ENCODE measurements at places on chromosomes 12 and 14. TPM values are rescaled to one million over a fixed set of nuclear protein-coding genes. Genes with fewer than 3 reads are reported as not detected.

- DNase-seq: peak; percentile 81
Observed at GRCh38 chr12:57836442-57837375, 9.8 kb downstream of the CTDSP2 start.

DNA sequence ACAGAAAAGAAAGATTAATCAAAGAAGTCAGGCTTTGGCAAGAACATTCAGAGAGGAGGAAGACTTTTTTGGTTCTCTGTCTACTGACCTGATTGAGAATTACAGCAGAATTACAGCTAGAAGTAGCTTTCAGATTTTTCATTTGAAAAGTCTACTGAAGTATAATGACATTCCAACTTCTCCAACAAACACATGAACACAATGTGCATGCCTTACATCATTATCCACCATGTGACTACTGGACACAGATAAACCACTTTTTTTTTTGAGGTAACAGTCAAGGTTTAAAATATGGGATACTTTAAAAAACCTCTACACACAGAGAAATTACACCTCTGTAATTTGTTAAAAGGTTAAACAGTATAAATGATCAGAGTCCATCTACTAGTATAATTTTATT is 12.3 kb downstream of the BTBD7 start:
- peak; percentile 23 for DNase-seq

The LUM gene
- total RNA-seq: 217 TPM

- DNase-seq: peak; percentile 83
Observed at GRCh38 chr14:51147183-51147582, 52.3 kb upstream of the TRIM9 start.

The TAS2R31 gene
- 2.6 TPM for total RNA-seq

GRCh38 chr14:51603495-51603894 is 48.2 kb upstream of the FRMD6 start:
- DNase-seq: no peak

GRCh38 chr12:14879222-14879933 is 6.3 kb downstream of the MGP start:
- no peak for DNase-seq

DNA sequence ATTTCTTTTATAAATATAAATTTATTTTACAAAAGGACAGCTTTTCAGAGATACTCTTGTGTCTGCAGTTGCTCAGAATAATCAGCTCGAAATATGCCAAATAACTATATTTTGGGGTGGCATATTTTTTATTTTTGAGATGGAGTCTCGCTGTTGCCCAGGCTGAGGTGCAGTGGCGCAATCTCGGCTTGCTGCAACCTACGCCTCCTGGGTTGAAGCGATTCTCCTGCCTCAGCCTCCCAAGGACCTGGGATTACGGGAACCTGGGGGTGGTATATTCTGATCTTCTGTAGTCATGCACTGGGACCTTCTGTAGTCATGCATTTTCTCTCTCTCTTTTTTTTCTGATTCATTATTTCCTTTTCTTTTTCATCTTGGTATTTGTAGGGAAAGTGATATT is 135.0 kb upstream of the AMIGO2 start:
- no peak for DNase-seq

DNA sequence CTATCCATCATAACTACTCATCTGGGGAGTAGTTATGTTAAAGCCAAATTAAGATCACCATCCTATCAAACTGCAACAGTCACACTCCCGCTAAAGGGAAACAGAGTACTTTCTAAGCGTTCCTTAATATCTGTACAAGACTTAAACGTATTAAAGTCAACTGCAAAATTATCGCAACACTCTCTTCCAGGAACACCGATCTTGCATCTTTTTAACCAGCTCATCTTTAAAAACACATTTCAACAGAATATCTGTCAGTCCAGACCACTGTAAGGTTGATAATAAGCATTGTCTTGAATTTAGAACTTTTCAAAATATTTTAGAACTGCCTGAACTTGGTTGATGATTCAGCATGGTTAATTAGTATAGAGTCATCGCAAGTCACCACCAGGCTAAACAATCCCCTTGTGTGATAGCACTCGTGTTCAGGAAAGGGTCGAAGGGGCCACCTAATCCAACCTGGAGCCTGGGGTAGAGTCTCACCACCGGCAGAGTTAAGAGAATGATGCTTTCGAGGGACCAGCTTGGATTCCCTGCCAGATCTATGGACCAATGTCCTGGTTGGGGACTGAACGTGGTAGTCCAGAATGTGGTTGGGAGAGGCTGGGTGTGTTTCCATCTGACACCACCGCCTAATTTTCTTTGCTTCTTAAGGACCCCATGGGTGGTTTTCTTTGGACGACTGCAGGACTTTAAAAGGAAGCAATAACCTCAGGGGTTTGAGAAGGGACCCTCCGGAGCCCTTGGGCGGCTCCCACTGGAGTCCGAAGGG is 890 bp downstream of the SPTLC2 start:
- peak; percentile 20 for DNase-seq

GRCh38 chr12:130086797-130087196 is 75.5 kb upstream of the FZD10 start:
- no peak for DNase-seq

GRCh38 chr12:114820796-114821195 is 136.8 kb upstream of the TBX3 start:
- no peak for DNase-seq

DNA sequence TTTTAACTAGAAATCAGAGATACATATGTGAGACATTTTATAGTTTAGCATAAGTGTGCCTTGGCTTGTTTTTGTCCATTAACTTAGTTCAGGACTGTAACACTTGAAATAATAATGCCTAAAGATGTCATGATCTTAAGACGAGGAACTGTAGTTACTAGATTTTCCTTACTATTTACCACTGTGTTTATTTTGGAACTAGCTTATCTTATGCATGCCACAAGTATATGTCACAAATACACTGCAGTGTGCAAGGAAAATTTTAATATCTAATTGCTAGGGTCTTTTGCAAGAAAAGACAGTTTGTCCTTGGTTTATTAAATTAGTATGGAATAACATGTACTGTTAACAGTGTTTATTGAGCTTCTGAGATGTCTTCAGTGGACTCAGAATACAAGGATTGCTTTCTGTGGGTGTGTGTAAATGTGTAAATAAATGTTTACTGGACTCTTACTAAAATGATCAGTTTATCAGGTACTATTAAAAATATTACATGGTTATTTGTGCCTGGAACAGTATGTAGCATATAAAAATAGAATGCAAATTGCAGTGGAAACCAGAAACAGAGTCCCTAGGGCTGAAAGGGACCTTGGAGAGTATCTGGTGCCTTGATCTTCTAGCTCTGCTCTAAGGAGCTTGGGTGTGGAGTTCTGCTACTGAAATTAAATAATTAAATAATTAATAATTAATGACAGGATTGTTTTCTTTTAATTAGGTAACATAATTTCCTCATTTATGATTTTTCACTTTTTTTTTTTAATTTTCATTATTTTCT is 58.1 kb downstream of the FGD4 start:
- DNase-seq: peak; percentile 70

The CLEC14A gene
- 2.6 TPM for total RNA-seq

- no peak for DNase-seq
Observed at GRCh38 chr12:33593753-33594152, 154.1 kb upstream of the SYT10 start.

DNA sequence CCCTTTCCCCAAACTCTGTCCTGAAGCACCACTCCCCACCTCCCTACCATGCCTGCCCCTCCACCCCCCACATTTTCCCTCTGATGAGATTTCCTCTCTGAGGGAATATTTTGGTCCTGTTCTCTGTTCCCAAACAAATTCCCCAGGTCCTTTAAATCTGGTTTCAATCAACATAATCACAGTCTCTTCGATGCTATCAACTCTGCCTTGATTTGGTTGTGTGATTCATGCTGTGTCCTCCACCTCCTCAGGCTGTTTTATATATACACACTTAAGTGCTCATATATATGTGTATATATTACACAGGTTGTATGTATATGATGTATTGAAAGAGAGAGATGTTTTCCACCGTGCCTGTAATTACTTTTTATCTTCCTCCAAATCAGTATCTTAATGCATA is 36.0 kb downstream of the NTF3 start:
- DNase-seq: no peak

- no peak for DNase-seq
Observed at GRCh38 chr14:21200752-21201461, 45.0 kb upstream of the OR5AU1 start.

The ADCY4 gene
- 1.3 TPM for total RNA-seq

- DNase-seq: no peak
Observed at GRCh38 chr12:126547905-126548304, 1482.7 kb downstream of the AACS start.

GRCh38 chr14:33210311-33210710 is 271.6 kb downstream of the NPAS3 start:
- DNase-seq: peak; percentile 42

DNA sequence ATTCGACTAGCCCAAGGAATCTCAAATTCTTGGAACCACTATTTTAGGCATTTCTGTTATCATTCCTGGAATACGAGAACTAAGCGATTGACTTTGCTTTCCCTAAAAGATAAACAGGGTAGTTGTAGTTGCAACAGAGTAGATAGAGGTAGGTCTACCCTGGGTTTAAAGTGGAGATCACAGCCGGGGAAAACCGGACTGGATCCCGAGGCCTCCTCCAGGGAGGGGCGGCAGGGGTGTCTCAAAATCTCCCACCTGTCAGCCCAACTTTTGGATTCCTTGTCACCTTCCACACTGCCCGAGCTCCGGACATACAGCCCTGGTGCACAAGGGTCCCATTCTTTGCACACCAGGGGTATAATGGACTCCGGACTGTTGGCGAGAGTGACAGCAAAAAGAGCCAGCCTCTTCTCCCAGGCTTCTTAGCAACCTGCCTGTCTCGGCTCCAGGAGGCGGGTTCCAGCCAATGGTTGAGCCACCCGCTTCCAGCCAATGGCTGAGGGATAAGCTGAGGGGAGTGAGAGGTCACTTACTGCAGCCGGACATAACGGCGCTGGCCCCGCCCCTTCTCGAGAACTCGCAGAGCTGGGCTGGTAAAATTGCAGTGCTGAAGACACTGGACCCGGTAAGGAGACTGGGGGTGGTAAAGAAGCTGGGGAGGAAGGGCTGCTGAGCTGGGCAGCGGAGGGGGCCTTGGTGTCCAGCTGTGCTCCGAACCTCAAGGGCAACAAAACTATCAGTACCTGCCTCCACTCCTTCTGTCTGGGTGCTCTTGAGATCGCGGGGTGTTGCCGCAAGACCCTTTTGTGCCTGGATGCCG is at the start of gene SUOX:
Gene SUOX, plus strand, starts transcription at position 562 of the 820 bp plus-strand sequence. CDS start 4,946 bp downstream, outside the sequence.
- DNase-seq: peak; percentile 97

- DNase-seq: no peak
Observed at GRCh38 chr14:64581363-64581762, 31.6 kb downstream of the PPP1R36 start.

- peak; percentile 32 for DNase-seq
Observed at GRCh38 chr12:51695241-51696010, 104.4 kb downstream of the SCN8A start.

DNA sequence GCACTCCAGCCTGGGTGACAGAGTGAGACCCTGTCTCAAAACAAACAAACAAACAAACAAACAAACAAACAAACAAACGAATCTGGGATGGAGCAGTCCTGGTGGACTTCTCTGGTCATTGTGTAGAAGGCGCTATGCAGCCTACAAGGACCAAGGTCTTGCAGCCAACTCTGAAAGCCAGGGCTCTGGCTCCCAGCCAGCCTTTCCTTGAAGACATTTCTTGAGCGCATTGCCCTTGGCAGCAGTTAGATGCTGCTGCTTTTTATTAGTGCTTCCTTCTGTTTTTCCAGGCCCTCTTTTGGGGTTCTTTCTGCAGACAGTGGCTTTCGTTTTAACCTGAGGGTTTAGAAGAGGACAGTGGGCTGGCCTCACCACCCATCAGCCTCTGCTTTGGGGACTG is 20.2 kb downstream of the CCDC177 start:
- DNase-seq: no peak

DNA sequence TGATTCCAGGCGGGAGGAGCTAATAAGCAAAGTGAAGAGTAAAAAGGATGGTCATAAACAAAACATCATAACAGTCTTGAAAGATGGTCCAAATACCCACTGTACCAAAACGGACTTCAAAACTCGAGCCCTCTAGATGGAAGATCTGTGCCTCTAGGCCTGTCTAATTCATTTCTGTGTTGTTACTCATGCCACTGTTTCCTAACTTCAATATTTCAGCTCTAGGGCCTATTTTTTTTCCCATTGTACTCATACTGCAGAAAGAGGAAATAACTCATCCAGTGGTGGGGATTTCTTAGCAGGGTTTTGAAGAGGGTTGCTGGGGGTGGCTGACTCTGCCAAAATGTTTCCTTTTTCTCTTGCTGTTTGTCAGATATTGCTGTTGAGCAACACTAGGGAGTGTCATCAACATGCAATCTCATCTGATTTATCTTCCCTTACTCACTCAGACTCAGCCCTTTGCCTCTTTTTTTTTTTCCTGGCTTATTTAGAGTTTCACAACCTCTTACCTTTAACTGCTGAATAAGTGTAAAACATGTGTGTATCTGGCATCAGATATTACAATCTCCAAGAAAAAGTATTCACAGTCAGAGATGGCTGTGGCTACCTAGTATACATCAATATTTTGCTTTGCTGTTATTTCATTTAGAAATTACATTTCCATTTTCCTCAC is 189.6 kb downstream of the DUSP6 start:
- DNase-seq: peak; percentile 99

DNA sequence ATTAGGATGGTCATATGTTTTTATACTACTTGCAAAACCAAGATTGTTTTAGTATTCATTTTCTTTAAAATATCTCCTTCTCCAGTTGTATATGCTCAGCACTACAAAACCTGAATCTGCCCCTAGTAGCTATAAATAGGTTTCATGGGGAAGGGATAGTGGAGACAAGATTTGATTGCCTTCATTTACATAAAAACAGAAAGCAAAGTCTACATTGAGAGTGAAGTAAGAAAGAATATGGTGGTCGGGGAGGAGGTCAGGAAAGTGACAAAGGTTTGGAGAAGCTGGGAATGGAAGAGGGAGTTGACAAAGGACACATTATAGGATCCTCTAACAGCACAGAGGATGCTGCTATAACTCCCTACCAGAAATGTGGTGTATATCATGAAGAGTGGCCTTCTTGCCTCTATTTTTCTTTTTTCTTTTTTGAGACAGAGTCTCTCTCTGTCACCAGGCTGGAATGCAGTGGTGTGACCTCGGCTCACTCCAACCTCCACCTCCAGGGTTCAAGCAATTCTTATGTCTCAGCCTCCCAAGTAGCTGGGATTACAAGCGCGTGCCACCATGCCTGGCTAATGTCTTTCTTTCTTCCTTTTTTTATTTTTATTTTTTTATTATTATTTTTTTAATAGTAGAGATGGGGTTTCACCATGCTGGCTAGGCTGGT is 6.6 kb upstream of the LRP6 start:
- peak; percentile 61 for DNase-seq

GRCh38 chr12:92673756-92674155 is 29.0 kb upstream of the PLEKHG7 start:
- DNase-seq: no peak

The HNRNPC gene
- 885 TPM for total RNA-seq

GRCh38 chr14:41201696-41202095 is 405.0 kb upstream of the LRFN5 start:
- DNase-seq: no peak

GRCh38 chr14:36270191-36270590 is 50.2 kb downstream of the MBIP start:
- no peak for DNase-seq

DNA sequence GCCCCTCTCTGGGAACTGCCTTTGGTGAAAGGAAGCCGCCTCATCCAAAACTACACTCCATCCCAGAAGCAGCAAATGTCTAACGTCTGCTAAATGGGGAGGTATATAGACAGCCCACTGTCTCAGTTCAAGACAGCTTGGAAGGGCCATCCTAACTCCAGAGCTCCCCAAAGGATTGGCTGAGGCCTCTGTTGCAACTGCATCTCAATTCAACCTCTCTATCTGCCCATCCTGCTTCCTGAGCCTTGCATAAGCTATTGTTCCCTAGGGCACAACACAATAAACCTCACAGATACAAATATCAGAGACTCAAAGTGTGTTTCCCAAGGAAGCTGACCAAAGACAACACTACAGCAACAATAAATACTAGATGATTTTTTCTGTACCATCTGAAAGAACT is 495.2 kb upstream of the SOX5 start:
- no peak for DNase-seq

The ERG28 gene
- 5.1 TPM for total RNA-seq
